Choroid plexus epithelial cell (primary cell): ENCODE measurements at places on chromosomes 5 and 9.

GRCh38 chr9:135326141-135326540 lies 153.4 kb upstream of the PPP1R26 start:
- DNase-seq: no peak

DNA sequence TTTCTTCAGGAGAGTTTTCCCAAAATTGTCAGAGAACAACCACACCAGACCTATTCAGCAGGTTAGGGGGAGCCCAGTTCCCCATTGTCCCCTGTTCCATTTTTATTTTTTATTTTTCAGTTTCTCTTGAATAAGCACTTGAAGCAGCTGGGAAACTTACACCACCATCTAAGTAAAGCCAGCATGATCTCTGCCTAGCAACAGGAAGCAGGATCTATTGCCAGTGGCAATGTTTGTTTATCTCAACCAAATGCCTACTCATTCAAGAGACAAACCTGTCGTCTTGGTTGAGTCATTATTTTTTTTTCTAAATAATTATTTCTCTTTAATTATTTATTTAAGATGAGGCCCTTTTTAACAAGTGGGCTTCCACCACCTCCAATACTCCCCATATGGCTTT lies 379.3 kb downstream of the PLK2 start:
- peak; percentile 57 for DNase-seq

DNA sequence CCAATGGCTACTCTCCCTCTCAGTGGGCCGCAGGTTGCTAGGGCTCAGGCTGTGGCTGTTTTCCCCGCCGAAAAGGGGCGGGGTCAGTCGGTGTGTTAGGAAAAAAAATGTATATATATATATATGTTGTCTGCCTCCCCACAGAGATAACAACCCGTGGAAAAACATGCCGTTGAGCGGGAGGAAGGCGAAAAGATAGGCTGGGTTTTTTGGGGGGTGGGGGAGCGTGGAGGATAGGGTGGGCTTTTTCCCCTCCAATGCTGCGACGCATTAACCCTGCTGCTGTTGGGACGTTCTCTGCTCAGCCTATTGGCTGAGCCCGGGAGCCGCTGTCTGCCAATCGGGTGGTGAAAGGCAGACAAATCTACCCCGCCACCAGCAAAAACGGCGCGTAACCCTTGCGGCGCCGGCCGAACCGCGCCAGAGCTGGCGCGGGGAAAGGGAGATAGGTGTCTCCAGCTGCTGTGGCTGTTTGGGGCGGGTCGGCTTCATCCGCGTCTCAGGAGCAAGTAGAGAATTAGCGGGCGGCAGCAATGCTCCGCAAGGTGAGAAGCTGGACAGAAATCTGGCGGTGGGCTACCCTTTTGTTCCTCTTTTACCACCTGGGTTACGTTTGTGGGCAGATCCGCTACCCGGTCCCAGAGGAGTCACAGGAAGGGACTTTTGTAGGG lies at the start of gene PCDHGC4:
PCDHGC4 (plus strand) TSS at position 390 of the 671 bp plus-strand sequence; CDS start at position 534, 144 bp downstream.
- peak; percentile 57 for DNase-seq

GRCh38 chr5:14840624-14841023 lies 31.0 kb downstream of the ANKH start:
- no peak for DNase-seq

DNA sequence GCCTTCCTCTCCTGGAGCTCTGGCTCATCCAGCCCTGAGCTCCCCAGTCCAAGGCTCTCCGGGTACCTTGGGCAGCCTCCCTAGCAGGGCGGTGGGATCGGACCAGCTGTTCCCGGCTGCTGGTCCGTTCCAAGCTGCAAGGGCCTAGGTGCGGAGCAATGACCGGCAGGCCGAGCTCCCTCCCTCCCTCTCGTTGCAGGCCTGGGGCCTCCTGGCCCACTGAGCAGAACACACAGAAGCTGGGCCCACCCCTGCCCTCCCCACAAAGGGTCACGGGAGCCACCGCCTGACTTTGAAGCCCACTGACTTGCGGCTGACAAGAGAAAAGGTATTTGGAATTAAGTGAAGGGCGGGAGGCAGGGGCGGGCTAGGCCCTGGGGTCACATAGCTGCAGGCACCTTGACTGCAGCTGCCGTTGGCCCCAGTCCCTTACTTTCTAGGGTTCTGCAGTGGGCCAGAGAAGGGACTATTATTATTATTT lies 104.7 kb upstream of the IER5L start:
- DNase-seq: no peak

DNA sequence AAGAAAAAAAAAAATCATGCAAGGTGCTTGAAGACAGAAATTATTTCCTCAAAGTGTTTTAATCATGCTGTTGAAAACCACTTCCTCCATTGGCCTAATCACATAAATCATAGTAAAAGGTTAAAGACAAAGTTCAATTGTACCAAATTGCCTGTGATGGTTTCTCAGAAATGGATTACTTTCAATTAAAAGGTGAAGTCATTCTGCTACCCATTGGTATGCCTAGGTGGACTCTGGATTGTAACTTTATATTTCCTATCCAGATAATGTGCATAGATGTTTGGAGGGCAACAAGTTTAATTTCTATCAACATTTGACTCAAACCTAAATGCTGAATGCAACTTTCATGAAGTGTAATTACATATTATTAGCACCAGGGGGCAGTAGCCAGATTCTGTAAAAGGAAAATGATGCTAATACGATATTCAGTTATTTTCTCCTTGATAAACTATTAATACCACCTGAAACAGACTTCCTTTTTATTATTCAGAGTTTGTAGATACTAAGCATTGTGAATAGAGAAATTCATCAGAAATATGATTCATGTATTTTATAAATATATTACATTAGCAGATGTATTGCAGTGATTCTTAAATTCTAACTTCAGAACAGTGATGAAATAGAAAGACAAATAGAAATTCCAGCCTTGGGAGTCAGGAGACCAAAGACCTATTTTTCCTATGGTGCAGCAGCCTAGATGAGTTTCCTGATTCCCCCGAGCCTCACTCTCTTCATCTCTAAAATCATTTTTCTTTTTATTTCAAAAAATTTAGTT lies 148.2 kb downstream of the CAAP1 start:
- peak; percentile 63 for DNase-seq

GRCh38 chr5:33556330-33557328 lies 115.9 kb downstream of the TARS1 start:
- DNase-seq: peak; percentile 38

- DNase-seq: peak; percentile 70
These were observed 24.2 kb upstream of the HAPLN1 start for GRCh38 chr5:83744821-83745220.

DNA sequence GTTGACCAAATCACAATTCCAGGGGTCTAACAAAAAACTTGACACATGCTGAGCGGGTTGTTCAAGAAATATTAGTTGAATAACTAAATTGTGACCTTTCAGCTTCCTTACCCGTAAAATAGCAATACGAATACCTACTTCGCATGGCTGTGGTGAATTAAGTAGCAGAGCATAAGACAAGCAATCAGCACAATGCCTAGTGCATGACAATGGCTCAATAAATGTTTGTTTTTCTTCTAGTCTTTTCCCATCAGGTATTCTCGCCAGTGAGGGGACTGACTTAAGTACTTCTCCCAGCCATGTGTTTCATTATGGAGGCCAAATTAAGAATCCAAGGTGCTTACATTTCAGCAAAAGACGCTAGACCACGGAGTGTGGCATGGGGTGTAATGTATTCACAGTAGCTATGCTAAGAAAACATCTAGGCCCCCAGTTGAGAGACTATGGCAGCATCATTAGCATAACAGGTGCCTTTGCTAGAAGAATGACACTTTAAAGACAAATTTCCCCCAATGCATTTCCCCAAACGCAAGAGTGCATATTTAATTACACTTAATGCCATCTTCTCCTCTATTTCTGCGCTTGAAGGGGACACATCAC lies 145.9 kb downstream of the ASTN2 start:
- no peak for DNase-seq

DNA sequence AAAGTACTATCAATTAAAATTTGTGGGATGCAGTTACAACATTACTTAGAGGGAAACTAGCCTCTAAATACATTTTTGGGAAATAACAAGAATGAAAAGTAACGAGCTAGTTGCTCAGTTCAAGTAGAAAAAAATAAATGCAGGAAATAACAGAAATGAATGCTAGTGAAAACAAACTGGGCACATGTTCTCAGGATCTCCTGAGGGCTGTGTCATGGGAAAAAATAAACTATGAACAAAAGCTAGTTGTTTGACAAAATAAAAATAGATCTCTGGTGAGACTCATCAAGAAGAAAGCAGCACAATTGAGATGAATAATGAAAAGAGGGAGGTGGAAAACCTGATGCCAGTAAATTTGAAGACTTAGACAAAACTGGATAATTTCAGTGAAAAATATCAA lies 16.3 kb downstream of the IDNK start:
- no peak for DNase-seq

- no peak for DNase-seq
These were observed 664 bp upstream of the IGFBPL1 start for GRCh38 chr9:38424918-38425317.

DNA sequence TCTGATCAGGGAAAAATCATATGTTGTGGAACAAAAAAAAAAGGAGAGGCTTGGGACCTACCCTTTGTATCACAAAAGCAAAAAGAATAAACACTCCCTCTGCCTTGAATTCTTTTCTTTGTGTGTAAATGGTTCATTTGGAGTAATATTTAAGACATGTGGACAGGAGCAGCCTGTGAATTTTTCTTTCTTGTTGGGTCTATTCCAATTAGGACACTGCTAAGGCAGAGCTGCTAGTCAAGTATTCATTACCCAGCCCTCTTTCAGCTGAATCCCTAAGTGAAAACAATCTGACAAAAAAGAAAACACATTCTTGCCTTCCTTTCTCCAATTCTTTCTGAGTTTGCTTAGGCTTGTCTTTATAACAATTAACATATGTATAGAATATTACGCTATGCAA lies 330.0 kb downstream of the EBF1 start:
- DNase-seq: peak; percentile 82

GRCh38 chr5:99866740-99867139 lies 668.4 kb upstream of the FAM174A start:
- no peak for DNase-seq

DNA sequence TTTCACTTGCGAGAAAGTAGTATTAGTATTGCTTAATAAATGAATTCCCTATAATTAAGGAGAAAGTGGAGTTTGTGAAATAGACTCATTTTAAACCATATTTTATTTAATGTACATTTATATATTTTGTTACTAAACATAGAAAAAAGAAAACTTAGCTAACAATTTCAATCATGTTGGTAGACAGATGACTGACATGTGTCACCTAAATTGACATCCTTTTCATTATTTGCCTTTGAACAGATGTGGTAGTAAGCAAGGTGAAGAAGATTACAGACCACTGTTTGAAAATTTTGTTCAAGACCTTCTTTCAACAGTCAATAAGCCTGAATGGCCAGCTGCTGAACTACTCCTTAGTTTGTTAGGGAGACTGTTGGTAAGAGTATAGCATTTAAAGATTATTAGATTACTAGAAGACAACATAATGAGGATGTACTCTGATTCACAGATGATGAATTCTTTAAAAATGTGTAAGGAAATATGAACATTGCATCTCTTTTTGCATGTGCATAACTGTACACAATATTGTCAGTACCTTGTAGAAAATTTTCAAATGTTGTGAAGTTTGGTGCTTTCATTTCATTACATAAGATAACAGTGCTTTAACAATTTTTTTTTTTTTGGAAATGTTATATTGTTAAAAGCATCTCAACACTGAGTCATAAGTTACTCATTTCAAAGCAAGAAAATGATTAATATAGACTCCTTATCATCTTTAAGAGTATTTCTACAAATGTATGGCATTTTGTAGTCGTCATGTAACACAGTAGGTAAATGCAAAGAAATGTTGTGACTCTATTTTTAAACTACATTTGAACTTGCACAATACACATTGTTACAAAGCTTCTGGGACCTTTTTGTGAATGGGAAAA lies 139.5 kb downstream of the NIPBL start:
- DNase-seq: peak; percentile 25

- DNase-seq: peak; percentile 63
These were observed 598 bp upstream of the TMED7 start for GRCh38 chr5:115626445-115626823.

- DNase-seq: peak; percentile 62
These were observed 216.9 kb downstream of the GABBR2 start for GRCh38 chr9:98491828-98492227.

GRCh38 chr9:2126331-2126803 lies 111.2 kb downstream of the SMARCA2 start:
- DNase-seq: no peak

DNA sequence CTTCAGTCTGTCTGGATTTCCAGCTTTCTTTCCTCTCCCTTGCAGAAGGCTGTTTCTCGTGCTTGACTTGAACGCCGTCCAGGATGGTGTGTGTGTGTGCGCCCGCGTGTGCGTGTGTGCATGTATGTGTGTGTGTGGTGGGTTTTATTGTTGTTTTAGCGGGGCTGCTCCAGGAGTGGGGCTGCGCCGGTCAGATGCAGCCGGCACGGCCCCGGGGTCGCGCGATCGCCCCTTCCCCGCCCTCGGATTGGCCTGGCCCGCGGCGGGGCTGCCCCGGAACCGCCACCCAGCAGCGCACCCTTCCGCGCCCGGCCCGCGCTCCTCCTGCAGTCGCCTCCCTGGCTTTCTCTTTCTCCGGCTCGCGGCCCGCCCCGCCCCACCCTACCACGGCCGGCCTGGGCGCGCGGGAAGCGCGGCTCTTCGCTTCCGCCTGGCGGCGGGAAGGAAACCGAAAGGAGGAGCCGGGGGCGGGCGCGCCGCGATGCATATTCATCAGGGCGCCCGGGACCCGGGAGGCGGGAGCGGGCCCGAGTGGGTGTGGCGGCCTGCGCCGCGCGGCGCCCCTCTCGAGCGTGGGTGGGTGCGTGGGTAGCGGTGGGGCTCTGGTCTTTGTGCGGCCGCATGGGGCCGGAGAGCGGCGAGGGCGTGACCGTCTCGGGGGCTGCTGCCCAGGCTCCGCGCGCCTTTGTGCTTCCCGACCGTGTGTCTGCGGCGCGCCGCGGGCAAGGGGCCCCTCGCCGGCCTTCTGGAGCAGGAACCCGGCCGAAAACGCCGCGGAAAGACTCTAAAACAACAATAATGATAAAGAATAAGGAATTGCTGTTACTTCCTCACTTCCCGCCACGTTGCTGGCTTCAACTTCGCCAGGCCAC lies 8.5 kb upstream of the NFIB start:
- DNase-seq: peak; percentile 95

GRCh38 chr5:131209506-131210150 lies 38.9 kb downstream of the LYRM7 start:
- no peak for DNase-seq

GRCh38 chr5:58453306-58453705 lies 6.6 kb downstream of the PLK2 start:
- DNase-seq: no peak

DNA sequence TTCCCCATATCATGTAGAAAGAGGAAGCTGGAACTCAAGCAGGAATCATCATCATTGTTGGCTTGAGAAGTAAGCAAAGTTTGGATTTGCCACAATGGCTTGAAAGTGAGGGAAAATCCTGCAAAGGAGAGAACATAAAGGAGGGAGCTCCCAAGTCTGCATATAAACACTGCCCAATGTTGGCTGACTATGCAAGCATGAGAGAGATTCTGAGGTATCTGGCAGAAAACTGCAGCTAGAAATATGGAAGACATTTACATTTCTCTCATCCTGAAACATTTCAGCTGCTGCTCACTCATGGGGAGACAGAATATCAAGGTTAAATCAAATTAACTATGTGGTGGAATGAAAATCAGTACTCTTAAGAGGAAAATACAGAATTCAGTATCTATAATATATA lies 415.6 kb upstream of the TNC start:
- no peak for DNase-seq

- DNase-seq: no peak
These were observed 12.2 kb downstream of the TNIP1 start for GRCh38 chr5:151068433-151069197.
